ENCODE measurements at places on chromosomes 2 and 18.

DNA sequence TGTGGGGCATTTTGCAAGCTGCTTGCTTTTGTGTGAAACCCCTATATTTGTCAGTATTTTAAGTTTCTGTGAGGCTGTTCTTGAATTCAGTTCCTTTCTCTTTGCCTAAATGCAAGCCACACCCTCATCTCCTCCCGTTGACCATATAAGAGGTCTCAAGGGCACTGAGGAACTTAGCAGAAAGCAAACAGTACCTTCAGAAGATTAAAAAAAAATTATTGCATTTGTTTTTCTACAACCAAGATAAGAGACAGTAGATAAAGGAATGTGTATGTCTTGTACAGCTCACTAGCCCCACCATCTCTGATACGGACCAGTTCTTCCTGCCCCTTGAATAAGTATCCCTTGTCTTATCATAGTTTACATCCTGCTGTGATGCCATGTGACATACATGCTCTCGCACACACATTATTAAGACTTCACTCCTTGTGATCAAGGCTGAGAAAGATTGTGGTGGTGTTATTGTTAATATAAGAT lies 64.2 kb downstream of the NPAS2 start:
- no peak for DNase-seq

- no peak for DNase-seq
Observed at GRCh38 chr18:69770238-69770637, 177.4 kb downstream of the CD226 start.

- DNase-seq: no peak
Observed at GRCh38 chr18:44945888-44946401, 265.3 kb downstream of the SETBP1 start.

DNA sequence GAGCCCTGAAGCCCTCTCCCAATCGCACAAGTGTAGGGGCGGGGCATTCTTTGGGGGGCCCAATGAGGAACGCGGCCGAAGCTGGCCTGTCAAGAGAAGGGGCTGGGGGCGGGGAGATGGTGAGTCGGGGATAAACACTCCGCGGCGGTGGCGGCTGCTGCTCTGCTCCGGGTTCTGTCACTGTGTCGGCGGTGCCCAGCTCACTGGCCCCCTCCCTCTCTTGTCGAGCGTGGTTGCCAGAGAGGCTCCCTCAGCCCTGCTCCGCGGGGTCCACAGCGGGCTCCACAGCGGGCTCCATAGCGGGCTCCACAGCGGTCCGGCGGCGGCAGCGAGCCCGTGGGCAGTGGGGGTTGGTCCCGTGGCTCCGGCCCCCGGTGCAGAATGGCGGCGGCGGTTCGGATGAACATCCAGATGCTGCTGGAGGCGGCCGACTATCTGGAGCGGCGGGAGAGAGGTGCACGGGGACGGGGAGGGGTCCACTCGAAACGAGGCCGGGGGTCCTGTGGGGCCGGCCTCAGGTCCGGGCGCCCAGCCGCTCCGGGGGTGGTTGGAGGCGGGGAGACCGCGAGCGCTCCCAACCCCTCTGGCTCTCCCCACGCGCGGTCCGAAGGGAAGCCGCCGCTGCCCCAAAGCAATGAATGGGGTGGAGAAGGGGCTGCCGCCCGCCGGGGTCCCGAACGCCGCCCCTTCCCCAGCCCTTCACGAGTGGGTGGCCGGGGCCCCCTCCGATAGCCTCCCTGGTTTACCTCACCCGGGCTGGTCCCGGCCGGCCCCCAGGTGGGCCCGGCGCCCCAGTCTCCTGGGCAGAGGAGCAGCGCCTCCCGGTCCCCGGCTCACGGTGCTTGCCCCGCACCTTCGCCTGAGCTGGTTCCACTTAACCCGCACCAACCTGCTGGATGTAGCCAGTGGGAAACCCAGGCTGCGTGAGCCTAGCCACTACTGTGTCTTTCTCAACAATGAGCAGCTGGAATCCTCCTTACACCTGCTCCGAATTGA lies at the start of gene MXD1:
TSS of gene MXD1 (plus strand) at position 160 of the 996 bp plus-strand sequence. CDS start at position 382, 222 bp downstream.
- no peak for DNase-seq

- no peak for DNase-seq
Observed at GRCh38 chr2:218691234-218691633, 19.3 kb downstream of the STK36 start.

GRCh38 chr2:70657246-70657645 lies 103.6 kb upstream of the TGFA start:
- DNase-seq: no peak

GRCh38 chr2:186554429-186554828 lies 35.4 kb upstream of the ITGAV start:
- no peak for DNase-seq

GRCh38 chr2:158665536-158666302 lies 129.4 kb upstream of the DAPL1 start:
- no peak for DNase-seq

DNA sequence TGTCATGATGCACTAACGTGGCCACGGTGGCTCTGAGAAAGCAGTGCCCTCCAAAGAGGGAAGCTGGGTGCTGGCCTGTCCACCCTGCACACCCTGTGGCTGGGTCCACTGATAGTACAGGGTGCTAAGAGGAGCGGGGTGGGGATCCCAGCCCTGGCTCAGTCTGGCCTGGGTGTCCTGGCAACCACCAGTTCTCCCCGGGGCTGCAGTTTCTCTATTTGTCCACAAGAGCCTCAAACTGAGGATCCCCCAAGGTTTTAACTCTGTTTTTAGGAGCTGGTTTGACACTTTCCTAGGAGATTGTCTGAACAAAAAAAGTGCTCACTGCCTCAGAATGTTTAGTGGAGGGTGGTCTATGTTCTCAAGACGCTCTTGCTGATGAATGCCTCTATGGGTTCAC lies 29.0 kb downstream of the EDAR start:
- DNase-seq: no peak

- DNase-seq: no peak
Observed at GRCh38 chr2:111954602-111955332, 56.4 kb downstream of the MERTK start.
